T-helper 2 cell treated with Interferon-gamma antibody and Interleukin-4, amounts not matched to agents 5 μg/mL and 100 μg/mL, for 36 hours (primary cell): ENCODE measurements at places on chromosomes 7 and 10.
A peak's percentile ranks its signal among the peaks of the same experiment; 100 is the strongest.

- peaks cover 20% of the 10 kb centered on the region for H3K27me3 ChIP-seq
- H3K36me3 ChIP-seq: peaks cover 36% of the 10 kb centered on the region
- H3K4me3 ChIP-seq: peak overlapping the region; percentile 75
- no peak overlapping the region for H3K27ac ChIP-seq
- DNase-seq: peak; percentile 46
- H3K4me1 ChIP-seq: peaks cover 30% of the 10 kb centered on the region
These were observed 73.8 kb downstream of the SHOC2 start for GRCh38 chr10:110993024-110993693.

GRCh38 chr7:129612112-129613015 is 844 bp downstream of the NRF1 start:
- H3K36me3 ChIP-seq: peaks cover 24% of the 10 kb centered on the region
- peak; percentile 25 for DNase-seq
- H3K27ac ChIP-seq: peak overlapping the region; percentile 90
- H3K4me1 ChIP-seq: peaks cover 42% of the 10 kb centered on the region
- H3K27me3 ChIP-seq: no peaks in the 10 kb centered on the region

- H3K4me1 ChIP-seq: no peaks in the 10 kb centered on the region
- DNase-seq: no peak
- H3K27ac ChIP-seq: no peak overlapping the region
- no peak overlapping the region for H3K4me3 ChIP-seq
- H3K36me3 ChIP-seq: no peaks in the 10 kb centered on the region
- H3K27me3 ChIP-seq: peaks cover 29% of the 10 kb centered on the region
These were observed 90.4 kb upstream of the FAM171A1 start for GRCh38 chr10:15461353-15462108.

- H3K27ac ChIP-seq: no peak overlapping the region
- peaks cover 5% of the 10 kb centered on the region for H3K4me1 ChIP-seq
- H3K27me3 ChIP-seq: no peaks in the 10 kb centered on the region
- peaks cover 4% of the 10 kb centered on the region for H3K36me3 ChIP-seq
- DNase-seq: no peak
- H3K4me3 ChIP-seq: no peak overlapping the region
These were observed 140.6 kb upstream of the CDK6 start for GRCh38 chr7:92976931-92977330.

- no peak overlapping the region for H3K4me3 ChIP-seq
- no peaks in the 10 kb centered on the region for H3K36me3 ChIP-seq
- no peak overlapping the region for H3K27ac ChIP-seq
- peaks cover 3% of the 10 kb centered on the region for H3K27me3 ChIP-seq
These were observed 2.1 kb downstream of the GALNTL5 start for GRCh38 chr7:151958036-151959010.

GRCh38 chr7:7693881-7694280 is 24.5 kb downstream of the RPA3 start:
- H3K36me3 ChIP-seq: peaks cover 3% of the 10 kb centered on the region
- DNase-seq: no peak
- no peaks in the 10 kb centered on the region for H3K27me3 ChIP-seq
- no peak overlapping the region for H3K4me3 ChIP-seq
- H3K4me1 ChIP-seq: peaks cover 2% of the 10 kb centered on the region

DNA sequence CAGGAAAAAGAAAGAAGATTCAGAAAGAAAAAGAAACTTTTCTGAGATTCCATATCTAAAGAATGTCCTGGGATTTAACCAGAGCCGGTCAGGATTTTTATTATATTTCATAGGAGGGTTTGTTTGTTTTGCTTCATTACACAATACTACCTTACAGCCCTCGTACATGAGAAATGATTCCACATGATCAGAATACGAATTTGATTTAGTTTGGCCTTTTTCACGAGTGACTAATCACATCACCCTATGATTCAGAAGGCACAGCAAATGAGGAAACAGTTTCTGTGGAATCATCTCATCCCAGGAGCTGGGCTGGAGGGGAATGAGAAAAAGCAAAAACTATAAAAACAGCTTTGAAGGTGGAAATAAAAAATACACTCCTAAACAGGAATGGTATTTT is 54.7 kb upstream of the VWC2 start:
- no peaks in the 10 kb centered on the region for H3K36me3 ChIP-seq
- DNase-seq: no peak
- H3K4me1 ChIP-seq: no peaks in the 10 kb centered on the region
- no peak overlapping the region for H3K4me3 ChIP-seq
- H3K27ac ChIP-seq: no peak overlapping the region

DNA sequence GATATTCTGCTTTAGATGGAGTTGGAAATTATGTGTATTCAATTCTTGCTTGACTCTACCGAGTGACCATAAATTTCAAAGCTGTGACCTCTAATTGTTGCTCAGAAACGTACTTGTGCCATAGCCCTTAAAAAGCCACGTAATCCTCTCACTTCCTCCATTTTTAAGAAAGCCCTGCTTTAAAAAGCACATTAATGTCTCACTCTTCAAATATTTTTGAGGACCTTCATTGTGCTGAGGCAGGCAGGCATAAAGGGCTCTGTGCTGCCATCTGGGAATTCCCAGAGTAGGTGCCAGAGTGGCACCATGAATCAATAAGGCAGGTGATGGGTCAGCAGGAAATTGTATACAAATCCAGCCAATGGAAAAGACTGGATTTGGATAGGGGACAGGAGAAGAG is 97.7 kb upstream of the FAM204A start:
- H3K36me3 ChIP-seq: no peaks in the 10 kb centered on the region
- no peak overlapping the region for H3K27ac ChIP-seq
- DNase-seq: no peak
- H3K27me3 ChIP-seq: peaks cover 15% of the 10 kb centered on the region
- H3K4me3 ChIP-seq: no peak overlapping the region

- no peak overlapping the region for H3K27ac ChIP-seq
- no peaks in the 10 kb centered on the region for H3K4me1 ChIP-seq
These were observed 206.8 kb downstream of the SKIDA1 start for GRCh38 chr10:21318540-21319167.

GRCh38 chr7:108010377-108010776 is 7.4 kb upstream of the LAMB1 start:
- H3K27ac ChIP-seq: no peak overlapping the region
- H3K27me3 ChIP-seq: peaks cover 34% of the 10 kb centered on the region
- DNase-seq: no peak
- H3K4me3 ChIP-seq: no peak overlapping the region
- H3K36me3 ChIP-seq: no peaks in the 10 kb centered on the region

- peaks cover 51% of the 10 kb centered on the region for H3K27me3 ChIP-seq
- DNase-seq: no peak
- H3K4me3 ChIP-seq: no peak overlapping the region
- peaks cover 11% of the 10 kb centered on the region for H3K4me1 ChIP-seq
These were observed 2.4 kb upstream of the CFAP69 start for GRCh38 chr7:90242369-90243168.

DNA sequence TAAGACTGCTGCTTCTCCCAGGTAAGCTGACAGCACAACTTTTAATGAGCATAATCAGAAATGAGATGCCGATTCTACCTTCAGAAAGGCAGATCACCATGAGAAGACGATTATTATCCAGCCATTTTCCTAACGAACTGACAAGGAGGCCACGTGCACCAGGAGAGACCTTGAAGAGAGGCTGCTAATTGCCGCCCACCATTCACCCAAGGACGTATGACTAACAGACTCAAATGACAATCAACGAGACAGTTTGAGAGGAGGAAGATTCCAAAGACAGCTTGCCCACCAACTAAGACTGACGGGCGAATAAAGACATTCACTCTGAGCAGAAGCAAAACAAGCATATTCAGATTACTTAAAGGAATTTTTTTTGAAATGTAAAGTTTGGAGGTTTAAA is 301.9 kb upstream of the TAC1 start:
- H3K4me1 ChIP-seq: no peaks in the 10 kb centered on the region
- no peak for DNase-seq
- no peaks in the 10 kb centered on the region for H3K27me3 ChIP-seq
- H3K36me3 ChIP-seq: no peaks in the 10 kb centered on the region

GRCh38 chr10:2701802-2702201 is 365.5 kb upstream of the PFKP start:
- H3K27ac ChIP-seq: no peak overlapping the region
- no peak overlapping the region for H3K4me3 ChIP-seq
- no peak for DNase-seq
- no peaks in the 10 kb centered on the region for H3K27me3 ChIP-seq
- H3K4me1 ChIP-seq: no peaks in the 10 kb centered on the region
- H3K36me3 ChIP-seq: no peaks in the 10 kb centered on the region

DNA sequence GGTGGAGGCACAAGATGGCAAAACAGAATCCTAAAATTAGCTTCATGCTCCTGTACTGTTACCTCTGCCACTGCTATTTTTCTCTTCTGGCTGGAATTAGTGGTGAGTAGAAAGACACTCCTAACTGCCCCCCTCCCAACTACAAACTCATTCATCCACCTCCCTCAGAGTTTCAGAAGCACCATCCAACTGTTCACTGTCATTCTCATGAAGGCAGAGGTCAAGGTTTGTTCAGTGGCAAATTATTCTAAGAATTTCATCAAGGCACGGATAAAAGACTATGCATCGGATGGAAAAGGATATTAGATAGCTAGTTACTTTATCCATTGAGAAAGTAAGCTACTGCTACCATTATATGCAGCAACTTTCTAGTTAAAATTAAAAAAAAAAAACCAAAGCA is 59.7 kb downstream of the LRGUK start:
- no peak for DNase-seq
- H3K27ac ChIP-seq: no peak overlapping the region
- H3K27me3 ChIP-seq: no peaks in the 10 kb centered on the region
- peaks cover 8% of the 10 kb centered on the region for H3K4me1 ChIP-seq
- H3K4me3 ChIP-seq: no peak overlapping the region
- no peaks in the 10 kb centered on the region for H3K36me3 ChIP-seq

- H3K4me1 ChIP-seq: no peaks in the 10 kb centered on the region
- H3K27me3 ChIP-seq: peaks cover 24% of the 10 kb centered on the region
- H3K27ac ChIP-seq: no peak overlapping the region
- peak; percentile 20 for DNase-seq
- no peak overlapping the region for H3K4me3 ChIP-seq
- no peaks in the 10 kb centered on the region for H3K36me3 ChIP-seq
These were observed 54.7 kb upstream of the SYPL1 start for GRCh38 chr7:106166651-106167342.

- peaks cover 5% of the 10 kb centered on the region for H3K4me1 ChIP-seq
- no peak for DNase-seq
- H3K27me3 ChIP-seq: no peaks in the 10 kb centered on the region
- H3K27ac ChIP-seq: no peak overlapping the region
- no peak overlapping the region for H3K4me3 ChIP-seq
- H3K36me3 ChIP-seq: no peaks in the 10 kb centered on the region
These were observed 28.5 kb downstream of the CHCHD3 start for GRCh38 chr7:133053321-133053891.

DNA sequence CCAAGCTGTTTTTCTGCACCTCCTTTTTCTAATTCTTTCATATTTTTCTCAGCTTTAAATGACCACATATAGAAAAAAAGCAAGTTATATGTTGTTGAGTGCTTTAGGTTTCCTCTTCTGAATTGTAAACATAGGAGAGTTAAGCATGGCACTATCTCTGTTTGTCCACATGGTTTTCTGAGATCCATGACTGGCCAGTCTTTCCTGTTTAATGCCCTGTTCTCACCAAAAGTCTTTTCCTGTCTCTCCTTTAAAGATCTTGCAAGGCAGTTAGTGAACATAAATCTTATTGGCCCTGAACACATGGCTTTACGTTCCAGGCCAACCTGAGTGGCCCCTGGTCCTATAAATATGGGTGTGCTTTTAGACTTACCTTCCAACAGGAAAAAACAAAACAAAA is 19.4 kb downstream of the TRPV5 start:
- H3K27ac ChIP-seq: no peak overlapping the region
- H3K36me3 ChIP-seq: no peaks in the 10 kb centered on the region
- no peak overlapping the region for H3K4me3 ChIP-seq
- no peaks in the 10 kb centered on the region for H3K4me1 ChIP-seq
- no peak for DNase-seq

- H3K4me1 ChIP-seq: peaks cover 6% of the 10 kb centered on the region
- no peak overlapping the region for H3K4me3 ChIP-seq
- H3K27ac ChIP-seq: no peak overlapping the region
- DNase-seq: peak; percentile 44
These were observed 26.7 kb downstream of the CYCS start for GRCh38 chr7:25098096-25099046.

DNA sequence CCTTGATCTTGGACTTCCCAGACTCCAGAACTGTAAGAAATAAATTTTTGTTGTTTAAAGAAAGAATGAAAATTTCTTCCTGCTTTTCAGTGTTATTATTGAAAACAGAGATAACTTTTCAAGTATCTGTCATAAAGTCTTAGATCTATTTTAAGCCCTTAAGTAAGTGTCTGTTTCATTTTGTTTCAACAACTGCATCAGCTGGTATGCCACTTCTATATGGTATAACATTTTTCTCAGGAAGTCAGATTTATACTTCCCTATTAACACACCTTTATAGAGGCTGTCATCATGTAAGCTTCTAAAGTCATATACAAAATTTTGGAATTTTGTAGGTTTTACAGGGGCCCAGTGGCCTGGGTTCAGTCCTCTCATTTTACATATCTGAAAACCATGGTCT is 24.4 kb downstream of the RALA start:
- H3K27ac ChIP-seq: no peak overlapping the region
- H3K4me1 ChIP-seq: peaks cover 9% of the 10 kb centered on the region
- DNase-seq: no peak

GRCh38 chr7:2450198-2451107 is 25.7 kb downstream of the GRIFIN start:
- H3K27me3 ChIP-seq: peaks cover 6% of the 10 kb centered on the region
- H3K36me3 ChIP-seq: peaks cover 2% of the 10 kb centered on the region
- H3K4me3 ChIP-seq: no peak overlapping the region
- H3K27ac ChIP-seq: no peak overlapping the region
- DNase-seq: no peak

DNA sequence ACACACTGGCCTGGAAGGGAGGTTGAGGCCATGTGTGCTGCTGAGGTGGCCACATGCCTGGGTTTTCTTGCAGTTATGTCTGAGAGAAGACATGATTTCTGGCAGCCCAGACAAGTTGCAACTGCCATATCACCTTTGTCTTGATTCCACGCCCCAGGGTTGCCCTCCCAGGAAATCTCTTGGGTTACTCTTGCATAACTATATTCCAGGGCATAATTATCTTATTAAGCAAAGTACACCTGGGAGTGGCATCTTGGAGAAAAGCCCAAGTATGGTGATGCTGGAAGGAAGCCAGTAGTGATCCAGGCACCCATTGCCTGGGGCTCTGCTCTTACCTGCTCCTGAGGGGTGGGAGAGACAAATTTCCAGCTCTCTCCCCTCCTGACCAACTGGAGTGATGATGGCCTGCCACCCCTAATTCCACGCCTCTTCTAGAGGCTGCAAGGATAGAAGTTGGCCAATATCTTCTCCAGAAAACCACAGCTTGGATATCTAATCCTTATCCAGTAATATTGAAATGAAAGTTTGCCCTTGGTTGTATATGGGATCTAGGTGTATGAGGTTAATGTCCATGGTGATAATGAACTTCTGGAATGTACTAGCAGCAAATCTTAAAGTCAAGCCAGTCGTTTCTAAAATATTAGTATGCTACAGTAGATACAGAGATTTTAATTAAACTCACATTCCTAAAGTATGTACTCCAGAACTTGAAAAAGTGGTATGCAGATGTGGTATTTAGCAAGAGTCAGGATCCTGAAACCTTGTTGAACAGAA is 5.0 kb downstream of the AKR1B10 start:
- no peaks in the 10 kb centered on the region for H3K4me1 ChIP-seq
- DNase-seq: no peak
- H3K4me3 ChIP-seq: no peak overlapping the region
- peaks cover 11% of the 10 kb centered on the region for H3K27me3 ChIP-seq
- H3K27ac ChIP-seq: no peak overlapping the region

GRCh38 chr10:58220769-58221451 is 46.8 kb downstream of the IPMK start:
- no peak for DNase-seq
- no peak overlapping the region for H3K27ac ChIP-seq
- H3K4me3 ChIP-seq: no peak overlapping the region
- H3K4me1 ChIP-seq: no peaks in the 10 kb centered on the region
- peaks cover 14% of the 10 kb centered on the region for H3K36me3 ChIP-seq
